ENCODE measurements at places on chromosomes 12 and 14.
A peak's percentile ranks its signal among the peaks of the same experiment; 100 is the strongest.

- DNase-seq, result no peak
These were observed 19.9 kb downstream of the EIF2B2 start for GRCh38 chr14:75022655-75023054.

DNA sequence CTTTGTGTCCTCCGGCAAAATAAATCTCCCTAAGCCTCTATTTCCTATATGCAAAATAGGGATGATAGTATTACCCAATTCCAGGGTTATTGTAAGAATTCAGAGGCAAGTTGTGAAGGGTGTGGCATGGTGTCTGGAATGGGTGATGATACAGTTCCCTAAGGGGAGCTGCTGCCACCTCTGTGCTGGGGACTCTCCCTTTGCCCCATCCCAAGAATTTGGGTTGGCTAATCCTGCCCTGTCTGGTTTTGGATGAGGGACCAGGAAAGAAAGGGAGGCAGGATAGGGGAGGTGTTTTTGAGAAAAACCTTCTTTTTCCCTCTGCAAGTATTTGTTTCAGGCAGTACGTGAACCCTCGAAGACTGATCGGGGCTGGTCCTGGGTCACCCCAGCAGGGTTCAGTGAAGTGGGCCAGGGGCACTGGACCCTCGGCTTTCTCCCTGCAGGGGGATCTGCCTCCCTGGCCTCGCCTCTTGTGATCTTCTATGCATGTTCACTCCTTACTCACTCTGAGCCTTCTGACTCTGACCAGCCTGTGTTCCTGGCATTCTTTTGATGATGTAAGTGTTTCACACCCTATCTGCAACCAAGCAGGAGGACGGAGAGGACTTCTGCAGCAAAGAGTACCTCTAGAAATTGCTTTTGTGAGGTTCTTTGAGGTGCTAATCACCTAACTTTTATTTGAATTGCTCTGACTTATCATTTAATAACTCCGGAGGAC lies 60.8 kb downstream of the RASSF3 start:
- DNase-seq, result no peak

DNA sequence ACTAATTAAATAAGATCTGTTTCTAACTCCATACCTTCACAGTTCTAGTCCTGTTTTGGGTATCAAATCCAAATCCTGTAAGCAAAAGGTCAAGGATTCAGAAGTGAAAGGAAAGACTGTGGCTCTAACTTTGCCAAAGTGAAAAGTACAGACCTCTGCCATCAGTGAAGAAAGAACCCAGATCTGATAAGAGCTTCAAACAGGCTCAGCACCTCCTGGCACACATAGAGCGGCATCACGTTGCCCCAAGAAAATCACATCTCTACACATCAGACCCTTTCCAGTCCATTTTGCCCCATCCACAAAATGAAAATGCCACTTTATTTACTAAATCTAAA lies 23.2 kb downstream of the CLIP1 start:
- DNase-seq, result no peak

- no peak for DNase-seq
These were observed 18.8 kb upstream of the KRT78 start for GRCh38 chr12:52867642-52868041.

GRCh38 chr14:77037938-77038568 lies 9.5 kb upstream of the IRF2BPL start:
- no peak for DNase-seq

GRCh38 chr14:55059333-55059732 lies 7.9 kb downstream of the MAPK1IP1L start:
- DNase-seq, result no peak

GRCh38 chr12:100200463-100201181 lies at the start of gene ACTR6:
Gene ACTR6 (plus strand): TSS chr12:100200815. CDS start chr12:100200852, 37 bp downstream.
- DNase-seq, result peak; percentile 94

DNA sequence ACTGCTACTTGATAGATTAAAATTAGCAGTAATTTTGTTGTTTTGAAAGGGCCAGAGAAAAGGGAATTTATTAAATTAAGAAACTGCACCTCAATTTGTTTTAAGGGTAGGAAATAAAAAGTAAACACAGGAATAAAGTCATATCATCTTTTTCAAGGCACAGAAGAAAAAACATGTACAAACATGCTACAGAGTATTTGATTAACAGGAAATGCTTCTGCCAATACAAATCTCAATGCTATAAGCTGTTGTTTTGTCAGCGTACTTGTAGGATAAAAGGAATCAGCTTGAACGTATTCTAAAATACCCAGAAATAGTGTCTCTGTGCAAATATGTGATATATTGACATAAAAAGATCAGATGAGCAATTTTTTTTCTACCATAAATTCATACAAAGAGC lies 474.0 kb upstream of the MGAT4C start:
- DNase-seq, result no peak

- no peak for DNase-seq
These were observed 319.5 kb upstream of the DIO3 start for GRCh38 chr14:101241807-101242278.

DNA sequence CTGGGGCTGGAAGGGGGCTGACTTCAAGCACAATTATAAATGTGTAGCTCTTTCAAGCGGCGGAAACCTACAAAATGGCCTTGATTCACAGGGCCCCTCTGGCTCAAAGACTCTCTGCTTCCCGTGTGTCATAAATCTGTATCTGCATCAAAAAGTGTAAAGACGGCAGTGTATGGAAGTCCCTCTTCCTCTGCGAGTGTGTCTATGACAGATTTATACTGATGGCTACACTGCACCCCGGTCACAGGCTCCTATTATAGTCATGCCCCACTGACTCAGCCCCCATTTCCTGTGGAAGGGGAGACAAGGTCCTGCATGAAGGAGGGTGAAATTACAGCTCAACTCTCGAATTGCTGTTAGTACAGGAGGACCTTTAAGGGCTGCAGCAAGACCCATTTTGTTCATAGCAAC lies 68.6 kb downstream of the HMGA2 start:
- DNase-seq, result no peak

DNA sequence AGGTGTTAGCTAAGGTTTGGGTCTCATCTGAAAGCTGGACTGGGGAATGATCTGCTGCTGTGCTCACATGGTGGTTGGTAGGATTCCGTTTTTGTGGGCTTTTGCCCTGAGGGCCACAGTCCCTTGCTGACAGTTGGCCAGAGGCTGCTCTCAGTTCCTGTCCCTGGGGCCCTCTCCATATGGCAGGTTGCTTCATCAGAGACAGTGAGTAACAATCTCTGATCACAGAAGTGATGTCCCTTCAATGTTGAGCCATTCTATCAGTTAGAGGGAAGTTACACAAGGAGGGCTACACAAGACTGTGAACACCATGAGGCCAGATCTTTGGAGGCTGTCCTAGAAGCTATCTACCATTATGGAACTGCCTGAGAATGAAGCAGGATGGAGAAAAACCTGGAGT lies 137.2 kb downstream of the AACS start:
- DNase-seq, result no peak

- no peak for DNase-seq
These were observed 39.5 kb upstream of the TOMM20L start for GRCh38 chr14:58356268-58356667.

- no peak for DNase-seq
These were observed 30.9 kb downstream of the BTBD7 start for GRCh38 chr14:93301821-93302447.

GRCh38 chr14:69712599-69713088 lies 54.3 kb upstream of the SRSF5 start:
- no peak for DNase-seq

GRCh38 chr14:68941820-68942219 lies 37.3 kb downstream of the ACTN1 start:
- DNase-seq, result no peak

- DNase-seq, result no peak
These were observed 244.2 kb downstream of the SOX5 start for GRCh38 chr12:23704992-23705943.

- DNase-seq, result peak; percentile 79
These were observed 1.1 kb downstream of the YY1 start for GRCh38 chr14:100239840-100240667.

GRCh38 chr12:109741970-109742703 lies 28.5 kb downstream of the FAM222A start:
- DNase-seq, result no peak

GRCh38 chr14:76977793-76978720 lies 50.5 kb downstream of the IRF2BPL start:
- peak; percentile 83 for DNase-seq

DNA sequence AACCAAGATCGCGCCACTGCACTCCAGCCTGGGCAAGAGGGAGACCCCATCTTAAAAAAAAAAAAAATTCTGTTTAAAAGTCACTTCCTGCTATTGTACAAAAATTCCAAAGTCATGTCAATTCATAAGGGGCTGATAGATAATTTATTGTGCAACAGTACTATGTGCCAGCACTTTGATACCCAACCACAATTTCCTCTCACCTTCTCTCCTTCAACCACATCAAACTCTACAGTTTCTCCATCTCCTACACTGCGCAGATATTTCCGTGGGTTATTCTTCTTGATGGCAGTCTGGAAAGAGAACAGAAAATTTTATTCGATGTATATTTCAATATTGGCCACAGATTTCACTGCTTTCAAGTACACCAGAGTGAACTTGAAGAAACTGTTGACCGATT lies 7.6 kb downstream of the YBX3 start:
- no peak for DNase-seq

DNA sequence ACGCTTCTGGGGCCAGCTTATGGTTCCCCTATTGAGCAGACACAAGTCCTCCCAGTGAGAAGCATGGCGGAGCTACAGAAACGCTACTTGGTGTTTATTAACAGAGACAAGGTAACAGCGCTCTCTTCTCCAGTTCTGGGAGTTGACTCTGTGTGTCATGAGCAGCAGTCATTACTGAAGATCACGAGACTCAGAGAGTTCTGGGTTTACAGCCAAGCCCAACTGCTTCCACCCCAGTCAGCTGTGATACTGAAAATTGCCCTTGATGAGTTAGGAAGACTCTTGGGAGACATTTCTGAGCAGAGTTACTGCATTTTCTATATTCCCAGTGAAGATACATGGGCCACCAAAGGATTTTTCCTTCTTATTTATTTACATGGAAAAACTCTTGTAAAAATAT lies 48.6 kb downstream of the CFAP251 start:
- DNase-seq, result no peak

- no peak for DNase-seq
These were observed 23.8 kb upstream of the PPP1CC start for GRCh38 chr12:110766311-110767154.

DNA sequence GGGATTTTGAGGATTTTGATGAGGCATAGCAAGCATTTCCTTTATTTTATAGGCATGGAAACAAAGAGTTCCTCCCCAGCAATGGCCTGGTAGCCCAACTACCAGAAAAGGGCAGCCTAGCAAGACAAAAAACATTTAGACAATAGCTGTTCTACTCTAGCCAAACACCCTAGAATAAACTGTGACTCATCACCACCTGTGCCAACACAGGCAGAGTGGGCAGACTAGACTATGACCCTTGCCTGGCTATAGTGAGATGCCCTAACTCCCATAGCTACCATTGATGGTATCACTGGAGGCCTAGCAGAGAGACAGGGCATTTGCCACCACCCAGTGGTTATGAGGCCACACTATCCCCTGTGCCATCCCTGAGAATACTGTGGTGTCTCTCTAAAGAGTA lies 15.5 kb upstream of the CCER1 start:
- DNase-seq, result no peak

DNA sequence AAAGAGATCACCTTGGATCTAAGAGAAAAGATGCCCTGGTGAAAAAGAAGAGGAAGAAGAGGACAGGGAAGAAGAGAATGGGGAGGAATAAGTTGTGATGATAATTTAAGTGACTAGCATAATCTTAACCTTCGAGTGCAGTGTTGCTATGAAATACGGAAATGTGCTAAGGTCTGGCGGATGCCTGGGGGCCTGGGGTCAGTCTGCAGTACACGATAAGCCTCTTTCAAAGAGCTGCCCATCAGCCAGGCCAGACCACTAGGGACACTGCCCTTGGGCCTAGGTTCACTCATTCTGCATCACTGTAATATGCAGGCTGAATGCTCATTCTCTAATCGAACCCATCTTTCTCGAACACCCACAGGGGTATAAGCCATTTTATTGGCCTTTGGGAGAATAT lies 83.4 kb downstream of the PLEKHG3 start:
- no peak for DNase-seq

DNA sequence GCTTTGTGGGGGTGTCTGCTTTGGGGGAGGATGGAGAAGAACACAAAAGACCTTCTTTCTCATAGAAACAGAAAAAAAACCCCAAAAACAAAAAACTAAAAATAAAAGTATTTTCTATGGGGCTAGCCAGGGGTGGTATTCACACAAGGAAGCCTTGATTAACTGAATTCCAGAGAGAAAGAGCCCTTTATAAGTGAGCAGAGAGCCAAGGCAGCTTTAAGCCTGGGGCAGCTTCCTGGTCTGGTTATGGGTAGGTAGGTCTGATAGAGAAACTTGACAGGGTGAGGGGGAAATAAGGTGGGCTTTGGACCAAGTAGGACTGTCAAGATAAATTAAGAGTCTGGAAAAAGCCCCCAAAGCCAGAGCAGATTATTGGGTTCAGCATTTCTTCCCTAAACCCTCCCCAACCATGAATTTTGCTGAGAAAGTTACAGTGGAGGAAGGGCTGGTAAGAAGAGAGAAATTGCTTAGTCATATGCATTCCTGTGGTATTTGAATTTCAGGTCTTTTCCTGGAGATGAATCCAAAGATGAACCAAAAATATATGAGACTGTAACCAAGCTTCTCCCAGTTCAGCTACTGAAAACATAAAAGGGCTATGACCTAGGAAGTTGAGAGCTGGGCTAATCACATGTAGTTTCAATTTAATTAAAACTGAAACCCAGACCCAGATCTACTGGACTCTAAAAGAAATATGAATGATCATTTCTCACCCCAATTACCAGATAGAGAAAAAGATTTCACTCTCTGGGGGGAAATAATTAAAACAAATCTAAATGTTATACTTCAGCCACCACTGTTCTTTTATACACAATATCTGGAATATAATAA lies 144.8 kb downstream of the TBC1D30 start:
- DNase-seq, result no peak

- no peak for DNase-seq
These were observed 20.9 kb downstream of the MORN3 start for GRCh38 chr12:121648458-121649028.

DNA sequence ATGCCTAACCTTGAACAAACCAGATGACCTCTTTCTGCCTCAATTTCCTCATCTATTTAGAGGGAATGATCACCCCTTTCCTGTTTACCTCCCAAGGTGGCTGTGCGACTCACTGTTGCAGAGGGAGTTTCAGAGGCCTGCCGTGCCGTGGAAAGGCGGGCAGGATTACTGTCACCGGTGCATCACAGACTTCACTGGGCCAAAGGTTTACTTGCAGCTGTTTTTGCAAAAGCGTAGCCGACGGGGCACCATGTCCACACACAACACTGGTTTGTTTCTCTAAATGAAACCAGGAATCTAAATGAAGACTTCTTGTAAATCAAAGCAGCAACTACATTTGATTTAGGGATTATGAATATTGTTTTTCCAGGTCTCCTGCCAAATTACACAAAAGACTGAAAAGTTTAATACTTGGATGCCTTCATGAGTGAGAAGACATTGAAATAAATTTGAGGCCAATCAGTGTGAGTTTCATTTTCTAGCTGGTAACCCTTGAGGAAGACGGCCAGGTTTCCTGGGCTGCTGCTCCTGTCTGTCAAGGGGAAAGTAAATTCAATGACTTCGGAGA lies 696.1 kb upstream of the TMEM132C start:
- DNase-seq, result no peak

GRCh38 chr14:21026988-21027315 lies 2.1 kb upstream of the NDRG2 start:
- DNase-seq, result no peak
